ENCODE measurements at places on chromosomes 11 and 22. TPM values are rescaled to one million over a fixed set of nuclear protein-coding genes. Genes with fewer than 3 reads are reported as not detected.

The MIOX gene
- not detected for total RNA-seq

The UBQLNL gene
- total RNA-seq, result 1.2 TPM

The FIBIN gene
- total RNA-seq, result 392 TPM

The ELFN2 gene
- 3.5 TPM for total RNA-seq

The DAGLA gene
- 2.7 TPM for total RNA-seq

The CDC42BPG gene
- total RNA-seq, result not detected

The FAM83F gene
- total RNA-seq, result 9.4 TPM

The ROBO3 gene
- 24.6 TPM for total RNA-seq

The POU2F3 gene
- total RNA-seq, result 0.22 TPM

The APOL3 gene
- total RNA-seq, result 60.9 TPM

The SLC37A2 gene
- total RNA-seq, result 11.4 TPM

The MOV10L1 gene
- total RNA-seq, result 1.0 TPM

The PIWIL4 gene
- total RNA-seq, result 8.7 TPM

The VWCE gene
- 1.3 TPM for total RNA-seq

The UCP3 gene
- 7.5 TPM for total RNA-seq

The KRTAP5-4 gene
- total RNA-seq, result not detected

The OR52A1 gene
- total RNA-seq, result not detected

The RPS6KA4 gene
- 34.3 TPM for total RNA-seq

The CASP5 gene
- not detected for total RNA-seq

The MRGPRX3 gene
- total RNA-seq, result not detected

The MS4A4A gene
- 55.8 TPM for total RNA-seq

The LRRC55 gene
- total RNA-seq, result not detected

The CCDC157 gene
- total RNA-seq, result 2.6 TPM

The BTG4 gene
- total RNA-seq, result not detected

The DDX10 gene
- total RNA-seq, result 36.8 TPM

The HSPB2 gene
- total RNA-seq, result 0.21 TPM

The KCNJ1 gene
- not detected for total RNA-seq

The OR2D2 gene
- not detected for total RNA-seq

The CNTF gene
- total RNA-seq, result 327 TPM

The PYGM gene
- 16.4 TPM for total RNA-seq

The GRM5 gene
- under 0.01 TPM for total RNA-seq

The NELL1 gene
- total RNA-seq, result not detected

The ROBO4 gene
- total RNA-seq, result 22.7 TPM

The OR4C12 gene
- total RNA-seq, result not detected

The SLC16A8 gene
- total RNA-seq, result 1.7 TPM

The RIC3 gene
- 14.9 TPM for total RNA-seq

The OR51A2 gene
- not detected for total RNA-seq

The DCDC1 gene
- total RNA-seq, result 1.1 TPM

The NXPE1 gene
- not detected for total RNA-seq

All from tibial nerve (tissue), 4 donors.